ENCODE measurements at places on chromosomes 13 and 19. TPM values are rescaled to one million over a fixed set of nuclear protein-coding genes. Genes with fewer than 3 reads are reported as not detected.

The FBN3 gene
- 0.61 TPM for total RNA-seq

The TEX29 gene
- not detected for total RNA-seq

The FUT3 gene
- not detected for total RNA-seq

The SH2D3A gene
- 0.23 TPM for total RNA-seq

The ZNF99 gene
- not detected for total RNA-seq

The HRC gene
- total RNA-seq = 1.2 TPM

The ZNF320 gene
- 4.6 TPM for total RNA-seq

The ZNF560 gene
- not detected for total RNA-seq

The RFPL4A gene
- total RNA-seq = not detected

The SLITRK1 gene
- total RNA-seq = not detected

The DLL3 gene
- total RNA-seq = not detected

DNA sequence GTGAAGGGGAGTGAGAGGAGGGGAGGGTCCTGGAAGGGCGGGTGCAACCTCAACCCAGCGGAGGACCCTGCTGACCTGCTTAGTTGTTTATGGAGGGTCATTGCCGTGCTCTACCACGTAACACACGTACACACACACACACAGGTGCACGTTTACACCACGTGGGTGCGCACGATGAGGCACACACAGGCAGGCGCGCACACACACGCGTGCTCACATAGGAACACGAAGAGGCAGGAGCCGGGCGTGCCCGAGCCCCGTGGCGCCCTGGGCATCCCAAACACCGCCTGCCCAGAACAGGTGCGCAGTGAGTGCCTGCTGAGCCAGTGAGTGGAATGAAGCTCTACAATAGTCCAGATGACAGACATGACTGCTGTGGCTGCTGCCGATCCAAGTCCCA, 11.2 kb upstream of the MADCAM1 start:
- no peak overlapping the region for H3K27ac ChIP-seq
- DNase-seq = no peak
- H3K4me3 ChIP-seq = no peak overlapping the region
- H3K36me3 ChIP-seq = no peaks in the 10 kb centered on the region
- no peaks in the 10 kb centered on the region for H3K27me3 ChIP-seq

- H3K27ac ChIP-seq = no peak overlapping the region
- no peak overlapping the region for H3K4me3 ChIP-seq
- no peaks in the 10 kb centered on the region for H3K4me1 ChIP-seq
- no peak for DNase-seq
Measured at GRCh38 chr13:42485272-42485671, 88.7 kb upstream of the TNFSF11 start.

DNA sequence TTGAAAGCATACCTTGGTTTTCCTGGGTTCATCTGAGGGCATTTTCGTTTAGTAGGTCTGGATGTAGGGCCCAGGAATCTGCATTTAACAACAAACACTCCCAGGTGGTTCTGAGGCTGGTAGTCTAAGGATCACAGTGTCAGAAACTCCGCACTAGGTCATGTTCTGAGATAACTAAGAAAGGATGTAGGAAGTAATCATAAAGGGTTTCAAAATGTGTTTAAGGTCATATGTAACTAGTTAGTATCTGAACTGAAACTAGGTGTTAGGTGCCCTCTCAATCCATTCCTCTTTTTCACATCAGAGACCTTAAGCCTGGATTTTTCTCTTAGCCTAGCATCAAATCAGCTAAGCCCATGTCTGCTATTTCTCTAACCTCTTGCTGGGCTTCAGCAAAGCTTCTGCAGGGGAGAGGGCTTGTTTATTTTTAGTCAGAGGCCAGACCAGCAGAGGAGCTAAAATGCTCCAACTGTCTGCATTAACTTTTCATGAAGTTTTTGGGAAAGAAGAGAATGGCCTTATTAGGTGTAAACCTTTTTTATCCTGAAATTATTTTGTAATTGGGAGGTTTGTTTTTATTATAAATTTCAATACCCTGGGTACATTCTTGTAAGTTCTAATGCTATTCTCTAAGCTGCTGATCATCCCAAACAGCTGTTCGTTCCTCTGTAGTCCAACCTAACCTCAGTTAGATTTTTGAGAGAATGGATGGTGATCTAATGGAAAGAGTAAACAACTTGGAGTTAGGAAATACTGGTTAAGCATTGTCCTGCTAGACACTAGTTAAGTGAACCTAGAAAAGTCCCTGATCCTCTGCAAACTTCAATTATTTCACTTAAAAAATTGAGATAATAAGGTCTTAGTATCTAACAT, 262.8 kb upstream of the RFC3 start:
- H3K36me3 ChIP-seq = no peaks in the 10 kb centered on the region
- H3K27me3 ChIP-seq = no peaks in the 10 kb centered on the region
- no peak for DNase-seq
- H3K27ac ChIP-seq = no peak overlapping the region
- H3K4me3 ChIP-seq = no peak overlapping the region

DNA sequence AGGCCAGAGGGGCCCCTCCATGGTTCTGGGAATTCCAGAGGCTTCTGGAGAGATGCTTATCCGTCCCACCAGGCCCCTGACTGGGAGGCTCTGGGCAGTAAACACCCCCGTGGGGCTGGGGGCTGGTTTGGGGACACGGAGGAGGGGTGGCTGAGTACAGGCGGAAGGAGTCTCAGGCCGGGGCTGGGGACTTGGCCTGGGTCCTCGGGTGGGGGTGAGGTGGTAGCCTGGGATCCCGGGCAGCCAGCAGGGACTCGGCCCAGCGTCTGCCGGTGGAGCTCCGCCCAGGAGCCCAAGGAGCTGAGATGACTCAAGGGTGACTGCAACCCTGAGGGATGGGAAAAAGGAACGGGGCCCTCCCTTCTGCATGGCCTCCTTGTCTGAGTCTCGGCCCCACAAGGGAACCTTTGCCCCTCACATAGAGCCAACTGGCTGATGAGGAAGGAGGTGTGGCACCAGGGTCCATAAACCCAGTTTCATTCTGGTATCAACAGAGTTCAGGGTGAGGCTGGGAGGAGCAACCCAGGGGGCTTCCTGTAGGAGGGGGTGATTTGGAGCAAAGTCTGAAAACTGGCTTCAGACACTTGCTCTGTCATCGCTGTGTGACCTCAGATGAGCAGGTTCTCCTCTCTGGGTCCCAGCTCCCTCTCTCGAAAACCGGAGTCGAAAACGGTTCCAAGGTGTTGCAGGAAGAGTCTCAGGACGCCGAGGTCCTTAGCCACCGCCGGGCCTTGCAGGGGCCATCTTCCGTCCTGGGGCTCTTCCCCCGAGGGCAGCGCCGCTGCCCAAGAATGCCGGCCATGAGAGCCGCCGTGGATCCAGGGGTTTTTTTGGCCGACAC, 809 bp downstream of the MISP start:
- H3K27me3 ChIP-seq = no peaks in the 10 kb centered on the region
- no peak overlapping the region for H3K27ac ChIP-seq
- no peaks in the 10 kb centered on the region for H3K36me3 ChIP-seq
- H3K4me3 ChIP-seq = no peak overlapping the region
- DNase-seq = no peak

- no peak overlapping the region for H3K27ac ChIP-seq
- no peak for DNase-seq
- no peak overlapping the region for H3K4me3 ChIP-seq
Measured at GRCh38 chr13:79121286-79121685, 284.8 kb downstream of the RBM26 start.

DNA sequence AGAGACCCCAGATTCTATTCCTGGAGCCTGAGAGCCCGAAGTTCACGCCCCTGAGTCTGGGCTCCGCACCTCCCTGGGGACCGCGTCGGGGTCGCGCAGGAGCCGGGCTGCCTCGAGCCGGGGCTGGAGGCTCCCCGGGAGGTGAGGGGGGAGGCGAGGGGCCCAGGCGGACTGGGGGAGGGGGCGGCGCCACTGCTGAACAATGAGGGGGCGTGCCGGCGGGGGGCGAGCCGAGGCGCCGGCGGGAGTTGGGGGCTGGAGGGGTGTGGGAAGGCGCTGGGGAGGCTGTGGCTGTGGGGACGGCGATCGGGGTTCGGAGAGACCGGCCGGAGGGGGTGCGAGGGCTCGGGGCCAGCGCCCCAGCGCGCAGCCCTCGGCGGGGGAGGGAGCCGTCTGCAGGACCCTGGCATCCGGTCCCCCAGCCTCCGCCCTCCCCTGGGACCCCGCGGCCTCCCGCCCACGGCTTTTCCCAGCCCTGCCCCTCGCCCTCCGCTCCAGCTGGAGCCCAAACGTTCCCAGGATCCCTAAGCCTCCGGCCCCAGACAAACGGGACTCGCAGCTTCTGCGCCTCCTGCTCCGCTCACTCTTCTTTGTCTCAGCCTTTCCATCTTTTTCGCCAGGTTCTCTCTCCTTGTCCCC, 922 bp downstream of the PLEKHG2 start:
- no peak for DNase-seq
- H3K27me3 ChIP-seq = no peaks in the 10 kb centered on the region
- peaks cover under 1% of the 10 kb centered on the region for H3K36me3 ChIP-seq
- peaks cover 32% of the 10 kb centered on the region for H3K4me1 ChIP-seq

DNA sequence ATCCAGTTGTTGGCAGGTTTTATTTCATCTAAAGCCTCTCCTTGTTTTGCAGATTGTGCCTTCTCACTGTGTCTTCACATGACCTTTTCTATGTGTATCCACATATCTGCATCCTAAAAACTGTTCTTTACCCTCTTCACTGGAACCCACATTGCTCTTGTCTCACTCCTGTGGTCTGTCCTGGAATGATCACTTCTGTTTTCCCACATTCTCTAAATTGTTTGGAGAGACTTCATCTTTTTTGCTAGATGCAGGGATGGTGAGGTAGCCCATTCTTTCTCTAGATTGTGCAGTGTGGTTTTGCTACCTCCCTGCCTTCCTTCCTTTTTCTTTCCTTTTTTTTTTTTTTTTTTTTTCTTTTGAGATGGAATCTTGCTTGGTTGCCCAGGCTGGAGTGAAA, 608.6 kb upstream of the MIR17HG start:
- no peaks in the 10 kb centered on the region for H3K27me3 ChIP-seq
- H3K4me1 ChIP-seq = no peaks in the 10 kb centered on the region
- DNase-seq = no peak
- no peak overlapping the region for H3K4me3 ChIP-seq
- no peak overlapping the region for H3K27ac ChIP-seq

- no peaks in the 10 kb centered on the region for H3K36me3 ChIP-seq
- no peak for DNase-seq
- H3K4me3 ChIP-seq = no peak overlapping the region
- no peak overlapping the region for H3K27ac ChIP-seq
- no peaks in the 10 kb centered on the region for H3K27me3 ChIP-seq
Measured at GRCh38 chr19:45323671-45324081, 1.0 kb upstream of the CKM start.

- no peak overlapping the region for H3K4me3 ChIP-seq
- H3K4me1 ChIP-seq = peaks cover 29% of the 10 kb centered on the region
- H3K27ac ChIP-seq = no peak overlapping the region
- H3K36me3 ChIP-seq = no peaks in the 10 kb centered on the region
- peaks cover 21% of the 10 kb centered on the region for H3K27me3 ChIP-seq
Measured at GRCh38 chr13:78601124-78601873, 2.1 kb downstream of the POU4F1 start.

GRCh38 chr19:15231271-15231670, 977 bp downstream of the EPHX3 start:
- no peak overlapping the region for H3K27ac ChIP-seq
- no peaks in the 10 kb centered on the region for H3K4me1 ChIP-seq
- H3K36me3 ChIP-seq = peaks cover 6% of the 10 kb centered on the region
- no peaks in the 10 kb centered on the region for H3K27me3 ChIP-seq
- DNase-seq = no peak
- H3K4me3 ChIP-seq = no peak overlapping the region

GRCh38 chr13:105334211-105334610, 1201.3 kb downstream of the EFNB2 start:
- no peak overlapping the region for H3K4me3 ChIP-seq
- DNase-seq = no peak
- no peaks in the 10 kb centered on the region for H3K4me1 ChIP-seq
- H3K36me3 ChIP-seq = no peaks in the 10 kb centered on the region
- H3K27me3 ChIP-seq = no peaks in the 10 kb centered on the region
- H3K27ac ChIP-seq = no peak overlapping the region

DNA sequence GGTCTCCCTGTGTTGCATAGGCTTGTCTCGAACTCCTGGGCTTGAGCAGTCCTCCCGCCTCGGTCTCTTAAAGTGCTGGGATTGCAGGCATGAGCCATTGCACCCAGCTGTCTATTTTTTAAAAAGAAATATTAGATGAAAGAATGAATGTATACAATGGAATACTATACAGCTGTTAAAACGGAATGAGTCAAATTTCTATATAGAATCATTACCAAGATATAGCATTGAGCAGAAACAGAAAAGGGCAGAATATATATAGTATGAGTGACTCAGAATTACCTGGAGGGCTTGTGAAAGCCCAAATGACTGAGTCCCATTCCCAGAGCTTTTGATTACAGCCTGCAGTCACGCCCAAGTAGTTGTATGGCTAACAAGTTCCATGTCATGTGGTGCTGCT, 4.4 kb downstream of the DACT3 start:
- no peak overlapping the region for H3K4me3 ChIP-seq
- peaks cover 19% of the 10 kb centered on the region for H3K4me1 ChIP-seq
- no peak overlapping the region for H3K27ac ChIP-seq
- H3K27me3 ChIP-seq = peaks cover 3% of the 10 kb centered on the region
- no peaks in the 10 kb centered on the region for H3K36me3 ChIP-seq

GRCh38 chr19:15129856-15130585, 22.8 kb downstream of the SYDE1 start:
- H3K27me3 ChIP-seq = no peaks in the 10 kb centered on the region
- no peak overlapping the region for H3K27ac ChIP-seq
- H3K4me1 ChIP-seq = no peaks in the 10 kb centered on the region
- DNase-seq = no peak

DNA sequence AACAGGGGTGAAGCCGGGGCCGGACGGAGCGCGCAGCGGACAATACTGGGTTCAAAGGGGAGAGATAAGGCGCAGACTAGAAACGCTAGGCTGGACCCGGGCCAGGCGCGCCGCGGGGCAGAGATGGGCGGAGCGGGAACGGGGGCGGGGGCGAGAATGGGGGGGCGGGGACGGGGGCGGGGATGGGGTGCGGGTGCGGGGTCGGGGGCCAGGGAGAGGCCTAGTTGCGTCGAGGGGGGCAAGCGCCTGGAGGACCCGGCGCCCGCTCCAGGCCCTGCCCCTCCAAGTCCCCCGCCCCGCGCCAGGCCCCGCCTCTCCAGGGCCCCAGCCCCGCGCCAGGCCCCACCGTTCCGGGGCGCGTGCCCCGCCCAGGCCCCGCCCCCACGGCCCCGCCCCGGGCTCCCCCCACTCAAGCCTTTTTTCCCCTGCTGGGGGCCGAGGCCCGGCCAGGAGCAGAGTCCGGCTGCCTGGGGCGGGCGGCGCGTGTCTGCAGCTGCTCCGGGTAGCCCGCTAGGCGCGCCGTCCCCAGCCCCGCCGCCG, at the start of gene CERS4:
Gene CERS4 (plus strand): TSS at position 449 of the 540 bp plus-strand sequence. CDS start 41,707 bp downstream, outside the sequence.
- peak within 1 kb of the TSS; percentile 75 for H3K4me3 ChIP-seq
- H3K27me3 ChIP-seq = no peaks in the 10 kb centered on the region
